CD4-positive, alpha-beta T cell treated with Interleukin-17A for 1 hour (primary cell): ENCODE measurements at places on chromosomes 7 and 10.

GRCh38 chr7:20280475-20281351 is 50.0 kb upstream of the ITGB8 start:
- no peak for DNase-seq

GRCh38 chr7:137935884-137936508 is 65.9 kb downstream of the CREB3L2 start:
- peak; percentile 40 for DNase-seq

GRCh38 chr7:40033826-40034225 is 83.8 kb downstream of the CDK13 start:
- no peak for DNase-seq

DNA sequence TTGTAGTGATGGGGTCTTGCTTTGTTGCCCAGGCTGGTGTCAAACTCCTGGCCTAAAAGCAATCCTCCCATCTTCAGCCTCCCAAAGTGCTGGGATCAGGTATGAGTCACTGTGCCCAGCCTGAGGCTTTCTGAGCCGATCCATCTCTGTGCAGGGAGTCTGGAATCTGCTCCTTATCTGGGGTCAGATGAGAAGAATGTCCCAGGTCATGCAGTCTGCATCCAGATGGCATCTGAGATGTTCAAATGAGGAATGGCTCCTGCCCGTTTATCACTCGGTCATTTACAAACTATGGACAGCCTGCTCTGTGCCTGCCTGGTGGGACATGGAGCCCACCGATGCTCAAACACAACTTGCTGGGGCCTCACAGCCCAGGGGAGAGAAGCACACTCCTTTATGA is 11.1 kb upstream of the SLC18A3 start:
- no peak for DNase-seq

- DNase-seq = peak; percentile 45
Measured at GRCh38 chr7:114916261-114916892, 5.5 kb upstream of the MDFIC start.

- DNase-seq = no peak
Measured at GRCh38 chr10:89095701-89096391, 105.2 kb downstream of the FAS start.

GRCh38 chr10:12801214-12802087 is 200.1 kb downstream of the CCDC3 start:
- DNase-seq = no peak

DNA sequence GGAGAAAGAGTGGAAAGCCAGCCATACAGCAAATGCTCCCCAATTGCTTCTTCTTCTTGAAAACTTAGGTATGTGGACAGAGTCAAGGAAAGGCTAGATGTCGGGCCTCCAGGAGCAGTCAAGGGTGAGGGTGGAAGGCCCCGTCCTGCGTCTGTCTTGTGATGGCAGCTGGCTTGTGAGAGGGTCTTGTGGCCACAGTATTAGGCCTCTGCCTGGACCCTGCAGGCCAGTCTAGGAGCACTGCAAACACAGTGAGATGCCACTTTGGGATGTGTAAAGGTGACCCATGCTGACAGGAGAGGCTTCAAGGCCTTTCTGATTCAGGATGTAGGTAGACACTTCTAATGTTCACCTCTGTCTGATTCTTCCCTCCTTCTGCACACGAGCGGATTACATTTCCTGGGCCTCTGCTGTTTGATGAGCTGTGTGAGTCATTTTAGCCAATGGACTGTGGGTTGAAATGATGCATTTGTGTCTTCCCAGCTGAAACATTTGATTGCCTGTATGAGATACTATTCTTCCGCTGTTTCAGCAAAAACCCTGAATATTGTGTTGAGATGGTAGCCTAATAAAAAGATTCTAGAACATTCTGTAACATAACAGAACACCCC is 135.4 kb downstream of the EMX2 start:
- no peak for DNase-seq

GRCh38 chr10:71292624-71293445 is 26.2 kb upstream of the SLC29A3 start:
- DNase-seq = no peak

DNA sequence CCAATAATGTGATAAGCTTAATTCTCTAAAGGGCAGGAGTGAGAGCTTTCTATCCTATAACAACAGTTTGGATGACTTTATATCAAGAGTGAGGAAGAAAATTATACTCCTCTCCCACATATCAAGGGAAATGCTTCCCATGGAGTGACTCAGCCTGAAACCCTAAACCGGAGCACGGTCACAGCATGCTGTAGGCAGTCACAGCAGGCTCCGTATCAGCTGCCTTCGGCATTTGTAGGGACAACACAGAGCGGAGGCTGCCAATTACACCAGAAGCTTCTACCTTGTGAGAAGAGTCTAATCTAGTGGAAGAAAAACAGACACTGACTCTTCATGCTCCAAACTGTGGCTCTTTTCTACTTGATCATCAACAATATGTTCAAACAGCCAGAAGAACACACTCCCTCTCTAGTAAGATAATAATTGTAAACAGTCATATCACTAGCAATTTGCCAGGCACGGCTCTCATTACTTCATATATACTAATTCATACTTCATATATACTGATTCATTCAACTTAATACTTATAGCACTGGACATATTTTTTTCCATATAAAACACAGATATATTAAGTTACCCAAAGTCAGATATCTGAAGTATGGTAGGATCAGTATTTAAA is 65.9 kb downstream of the DGKB start:
- no peak for DNase-seq

GRCh38 chr7:116334555-116334954 is 124.2 kb downstream of the TES start:
- DNase-seq = no peak

DNA sequence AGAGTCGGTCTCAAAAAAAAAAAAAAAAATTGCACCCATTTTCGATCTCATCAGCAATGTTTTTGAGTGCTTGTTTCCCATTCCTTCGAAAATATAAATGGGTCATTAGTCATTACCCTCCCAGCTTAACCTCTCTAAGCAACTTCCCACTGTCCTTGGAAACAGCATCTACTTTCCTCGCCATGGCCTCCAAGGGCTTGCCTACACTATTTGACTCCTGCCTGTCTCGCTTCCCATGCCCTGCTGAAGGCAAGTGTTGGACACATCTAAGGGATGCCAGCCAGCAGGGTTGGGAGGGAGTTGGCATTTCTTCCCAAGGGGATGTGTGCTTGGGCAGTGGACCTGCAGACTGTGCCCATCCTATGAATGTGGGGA is 12.7 kb upstream of the RHBDD2 start:
- no peak for DNase-seq

GRCh38 chr10:14624600-14624999 is 150.1 kb downstream of the FAM107B start:
- no peak for DNase-seq

GRCh38 chr10:7401156-7401555 is 9.7 kb downstream of the SFMBT2 start:
- no peak for DNase-seq

- DNase-seq = no peak
Measured at GRCh38 chr10:121158988-121159579, 307.9 kb downstream of the WDR11 start.

DNA sequence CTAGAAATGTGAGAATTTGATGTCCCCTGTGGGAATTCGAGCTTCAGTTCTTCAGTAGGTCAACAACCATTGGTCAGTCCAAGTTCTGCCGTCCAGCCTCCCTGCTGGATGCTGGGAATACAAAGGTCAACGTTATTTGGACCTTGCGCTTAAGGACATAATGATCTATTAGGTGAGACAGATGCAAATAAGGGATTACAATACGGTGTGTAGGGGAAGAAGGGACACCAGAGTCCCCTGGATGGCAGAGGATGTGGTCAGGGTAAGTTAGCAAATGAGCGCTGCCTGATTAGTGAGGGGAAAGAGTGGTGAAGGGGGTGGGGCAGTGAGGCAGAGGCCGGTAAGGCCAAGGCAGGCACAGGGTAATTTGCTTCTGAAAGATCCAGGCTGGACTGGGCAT is 16.2 kb downstream of the CCNY start:
- DNase-seq = peak; percentile 32

- no peak for DNase-seq
Measured at GRCh38 chr7:94252971-94253370, 141.7 kb upstream of the COL1A2 start.

DNA sequence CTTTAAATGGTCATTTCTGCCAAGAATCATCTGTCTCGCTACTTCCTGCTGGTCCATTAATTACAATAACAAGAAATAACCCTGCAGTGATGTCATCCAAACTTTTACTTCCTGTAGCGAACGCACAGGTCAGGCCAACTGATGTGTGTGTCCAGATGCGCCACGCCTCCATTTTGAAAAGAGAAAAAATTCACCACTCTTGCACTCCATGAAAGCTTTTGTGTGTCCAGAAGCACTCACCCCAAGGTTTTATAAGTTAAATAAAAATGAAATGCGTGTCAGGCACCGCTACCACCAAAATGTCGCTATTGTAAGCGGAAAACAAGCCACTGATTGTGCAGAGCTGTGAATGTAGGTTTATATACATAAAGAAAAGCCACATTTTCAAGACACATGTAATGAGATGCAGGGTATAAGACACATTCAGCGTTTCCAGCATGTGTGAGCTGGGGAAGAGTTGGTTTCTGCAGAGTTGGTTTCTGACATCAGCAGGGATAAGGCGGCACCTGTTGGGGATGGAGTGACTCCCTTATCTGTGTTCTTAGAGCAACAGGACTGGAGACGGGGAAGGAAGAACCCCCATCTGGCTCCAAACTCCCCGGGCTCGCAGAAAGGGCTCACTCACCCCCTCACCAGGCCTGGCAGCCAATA is 83.3 kb downstream of the CTBP2 start:
- DNase-seq = no peak

- DNase-seq = no peak
Measured at GRCh38 chr7:77687100-77687746, 9.0 kb upstream of the RSBN1L start.

- DNase-seq = no peak
Measured at GRCh38 chr7:147013825-147014224, 897.2 kb downstream of the CNTNAP2 start.

DNA sequence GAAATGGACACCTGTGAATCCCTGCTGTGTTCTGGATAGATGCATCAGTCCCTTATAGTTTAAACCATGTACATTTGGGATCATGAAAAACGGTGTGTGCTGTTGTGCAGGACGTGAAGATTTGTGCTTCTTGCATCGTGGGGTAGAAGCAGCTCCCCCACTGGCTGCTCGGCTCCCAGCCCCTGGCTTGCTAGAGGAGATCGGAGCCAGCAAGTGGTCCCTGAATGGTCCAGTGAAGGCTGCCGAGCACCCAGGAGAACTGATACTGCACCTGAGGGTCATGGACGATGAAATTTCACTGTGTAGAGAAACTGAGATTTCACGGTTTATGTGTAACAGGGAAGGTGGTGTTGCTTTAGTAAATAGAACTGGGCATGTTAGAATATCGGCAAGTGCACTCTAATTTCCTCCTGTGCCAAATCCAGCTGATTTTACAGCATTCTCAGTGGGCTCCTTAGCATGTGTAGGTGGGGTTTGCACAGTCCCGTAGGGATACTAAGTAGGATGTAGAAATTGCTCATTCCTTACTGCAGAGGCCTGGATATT is 655.1 kb upstream of the FOXK1 start:
- no peak for DNase-seq

- DNase-seq = no peak
Measured at GRCh38 chr7:112112822-112113255, 93.4 kb downstream of the DOCK4 start.
